ENCODE measurements at places on chromosomes 5 and 9.

DNA sequence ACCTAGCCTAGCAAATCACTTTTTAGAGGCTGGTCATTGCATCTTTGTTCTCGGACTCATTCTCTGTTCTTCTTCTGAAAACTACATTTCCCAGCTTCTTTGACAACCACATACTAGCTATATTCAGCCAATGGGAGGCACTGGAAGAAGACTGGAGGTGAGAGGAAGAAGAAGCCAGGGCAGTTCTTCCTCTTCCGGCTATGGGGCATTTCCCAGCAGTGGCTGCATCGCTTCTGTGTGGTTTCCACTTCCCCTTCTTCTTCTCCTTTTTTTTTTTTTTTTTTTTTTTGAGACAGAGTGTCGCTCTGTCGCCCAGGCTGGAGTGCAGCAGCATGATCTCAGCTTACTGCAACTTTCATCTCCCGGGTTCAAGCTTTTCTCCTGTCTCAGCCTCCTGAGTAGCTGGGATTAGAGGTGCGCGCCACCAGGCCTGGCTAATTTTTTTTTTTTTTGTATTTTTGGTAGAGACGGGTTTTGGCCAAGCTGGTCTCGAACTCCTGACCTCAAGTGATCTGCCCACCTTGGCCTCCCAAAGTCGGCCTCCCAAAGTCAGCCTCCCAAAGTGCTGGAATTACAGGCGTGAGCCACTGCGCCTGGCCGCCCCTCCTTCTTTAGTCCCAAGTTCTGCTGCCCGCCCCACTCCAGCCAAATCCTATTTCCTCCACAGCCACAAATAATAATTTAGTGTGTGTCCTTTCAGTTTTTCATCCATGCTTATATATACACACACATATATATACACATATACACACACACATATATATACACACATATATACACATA is 6.9 kb upstream of the UBAP1 start:
- no peak for DNase-seq

GRCh38 chr9:98488571-98489312 is 220.0 kb downstream of the GABBR2 start:
- no peak for DNase-seq

DNA sequence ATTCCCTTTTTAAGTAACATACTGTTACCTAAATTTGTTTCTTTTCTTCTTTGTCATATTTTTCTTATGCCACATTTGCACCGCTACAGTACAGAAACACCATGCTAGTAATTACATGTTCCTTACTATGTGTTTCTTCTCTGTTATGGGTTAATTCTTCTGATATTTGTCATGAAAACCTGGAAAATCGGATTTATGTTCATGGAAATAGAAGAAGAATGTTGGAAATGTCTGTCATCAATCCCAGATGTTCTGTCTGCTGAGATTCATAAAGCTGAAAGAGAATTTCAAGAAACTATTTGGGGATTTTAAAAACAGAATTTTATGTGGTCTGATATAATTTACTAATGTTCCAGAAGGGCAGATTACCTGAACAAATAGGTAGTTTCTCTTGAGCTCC is 305.2 kb upstream of the NREP start:
- DNase-seq = no peak

- DNase-seq = no peak
Measured at GRCh38 chr5:80355686-80356085, 35.9 kb downstream of the SPZ1 start.
